ENCODE measurements at places on chromosomes 16 and 17.

DNA sequence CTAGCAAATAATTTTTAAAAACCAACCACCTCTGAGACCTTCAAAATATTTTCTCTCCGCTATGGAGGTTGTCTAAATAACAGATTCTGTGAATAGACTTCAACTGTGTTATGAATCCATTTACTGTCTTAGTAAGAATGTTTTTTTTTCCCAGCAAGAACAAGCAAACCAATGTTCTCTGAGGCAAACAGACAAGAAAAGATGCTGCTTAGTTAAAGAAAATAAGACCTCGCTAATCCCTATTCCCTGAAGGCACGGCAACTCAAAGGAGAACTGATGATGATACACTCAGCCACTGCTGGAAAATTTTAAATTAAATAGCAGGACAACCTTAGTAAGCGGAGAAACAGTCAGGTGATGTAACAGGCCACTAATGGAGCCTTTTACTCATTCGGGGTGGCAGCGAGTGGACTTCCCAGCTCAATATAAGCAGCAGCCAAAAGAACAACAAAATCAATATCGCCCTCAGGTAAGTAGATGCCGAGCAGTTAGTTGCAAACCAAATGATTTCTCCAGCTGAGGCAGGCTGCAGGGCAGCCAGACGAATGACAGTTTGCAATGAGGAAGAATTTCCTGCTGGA is 81.8 kb downstream of the CPPED1 start:
- DNase-seq, result no peak

GRCh38 chr16:56776562-56776961 is 46.6 kb downstream of the NUP93 start:
- no peak for DNase-seq

- no peak for DNase-seq
Observed at GRCh38 chr16:58847902-58848661, 114.0 kb upstream of the GOT2 start.

GRCh38 chr16:85399583-85400284 is 213.4 kb upstream of the GSE1 start:
- peak; percentile 14 for DNase-seq

- no peak for DNase-seq
Observed at GRCh38 chr16:17397499-17397891, 73.3 kb downstream of the XYLT1 start.

All from WTC11 (cell line).